ENCODE measurements at places on chromosomes 13 and 19. TPM values are rescaled to one million over a fixed set of nuclear protein-coding genes. Genes with fewer than 3 reads are reported as not detected.

- no peaks in the 10 kb centered on the region for H3K4me1 ChIP-seq
- H3K27me3 ChIP-seq, result no peaks in the 10 kb centered on the region
- DNase-seq, result peak; percentile 97
Measured at GRCh38 chr19:2168619-2169424, 5.1 kb downstream of the DOT1L start.

- DNase-seq, result no peak
- H3K36me3 ChIP-seq, result no peaks in the 10 kb centered on the region
- peaks cover 6% of the 10 kb centered on the region for H3K4me1 ChIP-seq
- no peak overlapping the region for H3K4me3 ChIP-seq
- H3K27ac ChIP-seq, result no peak overlapping the region
- H3K27me3 ChIP-seq, result no peaks in the 10 kb centered on the region
Measured at GRCh38 chr19:32873247-32873959, 3.8 kb upstream of the SLC7A9 start.

DNA sequence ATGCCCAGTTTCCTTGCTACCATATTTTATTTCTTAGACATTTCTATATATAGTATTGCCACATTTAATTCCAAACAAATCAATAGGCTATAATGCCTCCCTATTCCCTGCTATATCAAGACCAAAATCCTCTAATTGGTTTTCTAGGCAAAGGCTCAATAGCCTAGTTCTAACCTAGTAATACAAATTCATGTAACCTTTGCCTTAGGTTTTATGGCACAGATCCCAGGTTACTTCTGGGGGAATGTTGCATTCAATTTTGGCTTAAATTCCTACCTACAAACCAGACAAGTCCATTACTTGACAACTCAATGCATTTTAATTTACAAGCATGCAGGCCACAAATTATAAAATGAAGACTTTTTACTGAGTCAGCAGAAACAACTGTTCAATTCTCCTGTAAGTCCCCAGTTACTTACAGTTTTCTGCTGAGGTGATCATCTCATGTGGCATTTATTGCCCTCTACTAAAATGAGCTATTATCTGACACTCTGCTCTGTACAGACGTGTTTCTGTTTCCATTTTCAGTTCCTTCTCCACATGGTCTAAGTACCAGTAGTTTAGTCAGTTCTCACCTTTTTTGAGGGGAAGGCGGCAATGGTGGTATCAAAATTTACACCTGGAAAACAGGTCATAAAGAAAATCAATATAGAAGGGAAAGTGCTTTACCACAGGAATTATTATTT lies 11.7 kb downstream of the KCNRG start:
- no peak overlapping the region for H3K4me3 ChIP-seq
- H3K4me1 ChIP-seq, result no peaks in the 10 kb centered on the region
- no peak for DNase-seq
- no peaks in the 10 kb centered on the region for H3K36me3 ChIP-seq
- no peaks in the 10 kb centered on the region for H3K27me3 ChIP-seq

GRCh38 chr19:41422955-41423354 lies 4.2 kb downstream of the B3GNT8 start:
- H3K27ac ChIP-seq, result no peak overlapping the region
- H3K27me3 ChIP-seq, result no peaks in the 10 kb centered on the region
- H3K4me3 ChIP-seq, result no peak overlapping the region
- no peaks in the 10 kb centered on the region for H3K4me1 ChIP-seq

GRCh38 chr13:111344471-111345191 lies 24.2 kb downstream of the TEX29 start:
- H3K27me3 ChIP-seq, result no peaks in the 10 kb centered on the region
- DNase-seq, result no peak
- H3K4me3 ChIP-seq, result no peak overlapping the region

PNMA8C gene
- 0.36 TPM for total RNA-seq

- no peak for DNase-seq
- no peaks in the 10 kb centered on the region for H3K36me3 ChIP-seq
- H3K27ac ChIP-seq, result no peak overlapping the region
- no peak overlapping the region for H3K4me3 ChIP-seq
- H3K4me1 ChIP-seq, result peaks cover 2% of the 10 kb centered on the region
- no peaks in the 10 kb centered on the region for H3K27me3 ChIP-seq
Measured at GRCh38 chr13:37139356-37139755, 33.9 kb upstream of the CSNK1A1L start.

- no peaks in the 10 kb centered on the region for H3K27me3 ChIP-seq
- H3K4me1 ChIP-seq, result peaks cover 21% of the 10 kb centered on the region
- DNase-seq, result no peak
- H3K27ac ChIP-seq, result no peak overlapping the region
- H3K4me3 ChIP-seq, result no peak overlapping the region
Measured at GRCh38 chr13:45468635-45469034, 3.9 kb downstream of the COG3 start.

- no peak overlapping the region for H3K27ac ChIP-seq
- H3K4me1 ChIP-seq, result peaks cover 26% of the 10 kb centered on the region
- H3K27me3 ChIP-seq, result peaks cover 72% of the 10 kb centered on the region
- no peak for DNase-seq
- no peak overlapping the region for H3K4me3 ChIP-seq
Measured at GRCh38 chr19:4584670-4585460, 25.4 kb upstream of the SEMA6B start.

ZMYM2 gene
- 66.2 TPM for total RNA-seq

GRCh38 chr19:10321417-10321797 lies 5.6 kb upstream of the FDX2 start:
- no peaks in the 10 kb centered on the region for H3K27me3 ChIP-seq
- H3K36me3 ChIP-seq, result peaks cover 70% of the 10 kb centered on the region
- DNase-seq, result no peak
- H3K27ac ChIP-seq, result no peak overlapping the region
- no peaks in the 10 kb centered on the region for H3K4me1 ChIP-seq
- no peak overlapping the region for H3K4me3 ChIP-seq

- peaks cover 13% of the 10 kb centered on the region for H3K4me1 ChIP-seq
- H3K27me3 ChIP-seq, result no peaks in the 10 kb centered on the region
- peak within 1 kb of the TSS; percentile 46 for H3K27ac ChIP-seq
- peak; percentile 74 for DNase-seq
- H3K36me3 ChIP-seq, result no peaks in the 10 kb centered on the region
Measured at GRCh38 chr19:50639121-50640112, at the start of gene SYT3. SYT3 (minus strand) TSS chr19:50639881; CDS start chr19:50637411, 2,470 bp downstream.

PSG11 gene
- not detected for total RNA-seq

DDX39A gene
- total RNA-seq, result 40.5 TPM

TMPRSS9 gene
- 0.28 TPM for total RNA-seq
